A172 (cell line): ENCODE measurements at places on chromosomes 16 and 17. TPM values are rescaled to one million over a fixed set of nuclear protein-coding genes. Genes with fewer than 3 reads are reported as not detected.

DNA sequence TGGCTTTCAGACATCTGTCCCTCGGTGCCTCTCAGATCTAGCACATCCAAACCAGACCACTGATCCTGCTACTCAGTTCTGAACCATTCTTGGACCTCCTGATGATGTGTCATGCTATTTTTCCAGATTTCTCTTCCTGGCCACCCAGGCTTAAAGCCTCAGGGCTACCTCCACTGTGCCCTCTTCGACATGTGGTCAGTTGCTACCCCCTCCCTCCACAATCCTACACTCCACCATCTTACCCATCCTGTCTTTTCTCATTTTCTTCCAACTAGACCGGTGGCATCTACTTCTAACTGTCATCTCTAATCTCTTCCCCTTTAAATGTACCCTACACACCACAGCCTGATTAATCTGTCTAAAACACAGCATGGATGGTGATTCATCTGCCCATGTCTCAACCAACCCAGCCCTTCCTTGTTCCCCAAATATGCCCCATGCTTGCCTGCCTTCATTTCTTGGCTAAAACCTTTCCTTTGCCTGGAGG, 478.6 kb downstream of the SLC39A11 start:
- DNase-seq = peak; percentile 88

- DNase-seq = no peak
Observed at GRCh38 chr17:80999536-81000333, 8.1 kb downstream of the CHMP6 start.

DNA sequence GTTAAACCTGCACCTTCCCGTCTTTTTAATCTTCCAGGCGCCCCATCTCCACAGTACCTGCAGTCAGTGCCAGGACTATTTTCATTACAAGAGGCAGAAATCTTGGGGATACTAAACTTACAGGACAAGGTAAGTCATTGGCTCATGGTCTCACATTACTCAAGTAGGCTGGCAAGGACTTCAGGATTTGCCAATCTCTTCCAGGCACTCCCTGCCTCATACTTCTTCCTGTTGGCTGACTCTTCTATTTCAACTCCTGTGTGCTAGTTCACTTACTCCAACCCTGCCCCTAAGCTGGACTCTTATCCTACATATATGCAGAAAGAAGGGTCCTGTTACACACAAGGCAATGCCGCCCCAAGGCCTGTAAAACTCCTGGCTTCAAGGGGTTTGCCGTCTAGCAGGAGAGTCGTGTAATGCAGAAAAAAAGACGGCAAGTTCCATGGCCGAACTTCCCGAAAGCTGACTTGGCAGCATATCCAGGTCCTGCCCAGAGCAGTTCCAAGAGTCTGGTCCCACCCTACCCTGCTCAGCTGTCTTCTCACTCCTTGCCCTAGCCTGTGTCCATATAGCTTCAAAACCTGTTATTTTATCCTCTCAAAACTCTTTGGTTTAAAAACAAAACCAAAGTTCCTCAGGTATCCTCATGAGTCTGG, 14.8 kb downstream of the ERN1 start:
- no peak for DNase-seq

DNA sequence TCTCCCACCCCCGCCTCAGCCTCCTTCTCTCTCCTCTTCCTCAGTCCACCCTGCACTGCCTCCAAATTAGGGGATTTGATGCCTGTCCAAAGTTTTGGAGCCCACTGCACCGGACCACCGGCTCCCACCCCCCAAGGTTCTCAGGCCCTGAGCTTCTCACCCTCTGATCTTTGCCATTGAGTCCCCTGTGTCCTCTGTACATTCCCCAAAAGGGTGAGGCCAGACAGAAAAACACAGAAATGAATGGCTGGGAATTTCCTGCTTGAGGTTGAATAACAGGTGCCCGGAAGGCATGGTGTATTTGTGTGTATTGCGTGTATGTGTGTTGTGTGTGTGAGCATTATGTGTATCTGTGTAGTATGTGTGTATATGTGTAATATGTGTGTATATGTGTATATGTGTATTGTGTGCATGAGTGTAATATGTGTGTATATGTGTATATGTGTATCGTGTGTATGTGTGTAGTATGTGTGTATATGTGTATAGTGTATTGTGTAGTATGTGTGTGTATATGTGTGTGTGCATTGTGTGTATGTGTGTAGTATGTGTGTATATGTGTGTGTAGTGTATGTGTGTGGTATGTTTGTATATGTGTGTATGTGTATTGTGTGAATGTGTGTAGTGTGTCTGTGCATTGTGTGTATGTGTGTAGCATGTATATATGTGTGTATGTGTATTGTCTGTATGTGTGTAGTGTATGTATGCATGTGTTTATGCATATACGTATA, 16.0 kb upstream of the CCL17 start:
- no peak for DNase-seq

DNA sequence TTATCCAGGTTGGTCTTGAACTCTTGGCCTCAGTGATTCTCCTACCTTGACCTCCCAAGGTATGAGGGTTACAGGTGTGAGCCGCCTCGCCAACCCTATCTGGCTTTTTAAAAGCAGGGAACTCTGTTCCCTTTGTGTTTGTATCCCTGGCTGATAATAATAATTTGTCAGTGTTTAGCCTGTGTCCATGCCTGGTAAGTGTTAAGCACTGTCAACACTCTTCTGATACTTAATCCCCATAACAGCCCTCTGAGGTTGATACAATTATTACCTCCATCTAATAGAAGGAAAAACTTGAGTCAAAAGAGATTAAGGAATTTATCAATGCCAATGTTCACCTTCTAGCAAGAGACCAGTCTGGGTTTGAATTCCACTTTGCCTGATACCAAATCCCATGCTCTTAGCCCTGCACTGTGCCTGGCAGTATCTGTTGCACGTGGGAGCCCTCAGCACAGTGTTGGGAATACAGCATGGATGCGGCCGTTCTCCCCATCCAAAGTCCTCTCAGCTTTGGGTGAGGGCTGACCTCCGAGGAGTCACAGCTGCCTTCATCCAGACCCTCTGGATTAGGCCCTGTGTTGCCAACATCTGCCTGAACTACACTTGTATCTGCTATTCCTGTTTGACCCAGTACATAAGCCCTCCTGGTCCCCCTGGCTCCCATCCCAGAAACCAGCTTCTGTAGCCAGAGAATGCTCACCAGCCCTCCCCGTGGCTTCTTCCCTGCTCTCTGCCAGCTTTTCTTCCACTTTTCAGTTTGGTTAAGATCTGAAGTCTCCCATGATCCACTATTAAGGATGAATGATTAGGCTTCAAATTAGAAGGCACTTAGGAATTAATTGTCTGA, 335.6 kb upstream of the ASIC2 start:
- DNase-seq = no peak

DNA sequence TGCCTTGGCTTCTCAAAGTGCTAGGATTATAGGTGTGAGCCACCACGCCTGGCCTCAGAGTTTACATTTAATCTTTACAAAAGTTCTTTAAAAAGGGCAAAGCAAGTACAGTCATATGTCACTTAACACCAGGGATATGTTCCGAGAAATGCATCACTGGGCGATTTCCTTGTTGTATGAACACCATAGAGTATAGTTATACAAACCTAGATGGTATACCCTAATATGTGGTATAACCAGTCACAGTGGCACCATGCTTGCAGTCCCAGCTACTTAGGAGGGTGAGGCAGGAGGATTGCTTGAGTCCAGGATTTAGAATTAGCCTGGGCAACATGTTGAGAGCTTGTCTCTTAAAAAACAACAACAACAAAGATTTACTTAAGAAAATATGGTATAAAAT, 51.3 kb downstream of the NFATC3 start:
- no peak for DNase-seq

GRCh38 chr17:4043862-4044261, 79.6 kb upstream of the ATP2A3 start:
- no peak for DNase-seq

GRCh38 chr17:51298508-51299371, 38.4 kb downstream of the UTP18 start:
- DNase-seq = peak; percentile 32

- DNase-seq = no peak
Observed at GRCh38 chr16:85451641-85452363, 161.3 kb upstream of the GSE1 start.

- no peak for DNase-seq
Observed at GRCh38 chr17:74922172-74922571, 883 bp downstream of the USH1G start.

- no peak for DNase-seq
Observed at GRCh38 chr16:56282451-56282850, 91.2 kb downstream of the GNAO1 start.

GRCh38 chr16:56073508-56073907, 117.8 kb upstream of the GNAO1 start:
- DNase-seq = no peak

DNA sequence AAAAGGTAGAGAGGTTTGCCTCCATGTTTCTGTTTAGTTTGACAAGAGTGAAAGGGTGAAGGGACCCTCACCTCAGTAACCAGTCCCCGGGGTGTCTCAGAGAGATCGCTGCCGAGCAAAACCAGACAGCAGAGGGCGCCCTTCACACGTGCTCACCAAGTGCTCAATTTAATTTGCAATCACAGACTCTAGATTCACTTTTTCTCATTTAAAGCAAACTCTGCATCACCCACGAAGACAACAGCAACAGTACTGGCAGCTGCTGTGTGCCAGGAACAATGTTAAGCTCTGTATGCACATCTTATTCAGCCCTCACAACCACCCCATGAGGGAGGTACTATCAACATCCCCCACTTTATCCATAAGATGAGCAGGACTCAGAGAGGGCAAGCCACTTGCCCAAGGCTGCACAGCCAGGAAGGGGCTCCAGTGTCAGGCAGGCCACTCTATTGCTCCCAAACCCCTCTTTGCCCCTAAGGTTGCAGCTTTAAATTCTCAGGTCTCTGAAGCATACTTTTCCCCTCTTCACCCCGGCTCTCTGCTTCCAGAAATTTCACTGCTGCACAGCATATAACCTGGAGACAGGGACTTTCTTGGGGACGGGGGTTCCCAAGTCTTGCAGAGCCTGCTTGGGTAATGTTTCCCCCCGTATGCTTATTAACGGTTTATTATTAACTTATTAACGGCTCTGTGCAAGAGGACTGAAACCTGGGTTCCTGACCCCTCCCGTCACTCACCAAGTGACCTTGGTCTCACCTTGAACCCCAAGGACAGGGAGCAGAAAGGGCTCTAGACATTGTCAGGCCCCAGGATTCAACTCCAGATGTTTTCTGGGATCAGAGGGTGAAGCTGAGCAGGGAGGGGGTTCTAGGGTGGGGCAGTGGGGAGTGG, 70.9 kb downstream of the CNGB1 start:
- peak; percentile 72 for DNase-seq

DNA sequence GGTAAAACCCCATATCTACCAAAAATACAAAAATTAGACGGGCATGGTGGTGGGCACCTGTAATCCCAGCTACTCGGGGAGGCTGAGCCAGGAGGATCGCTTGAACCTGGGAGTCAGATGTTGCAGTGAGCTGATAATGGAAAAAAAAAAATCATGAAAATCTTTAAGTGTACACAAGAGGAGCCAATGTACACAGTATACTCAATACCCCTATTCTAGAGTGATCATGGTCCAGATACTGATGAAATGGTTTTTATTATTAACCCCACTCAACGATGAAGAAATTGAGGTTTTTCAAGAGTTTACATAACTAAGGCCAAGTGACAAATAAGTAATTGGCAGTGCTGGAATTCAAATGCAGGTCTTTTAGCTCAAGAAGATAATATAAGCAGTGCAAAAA, 11.5 kb downstream of the HSD17B2 start:
- no peak for DNase-seq

DNA sequence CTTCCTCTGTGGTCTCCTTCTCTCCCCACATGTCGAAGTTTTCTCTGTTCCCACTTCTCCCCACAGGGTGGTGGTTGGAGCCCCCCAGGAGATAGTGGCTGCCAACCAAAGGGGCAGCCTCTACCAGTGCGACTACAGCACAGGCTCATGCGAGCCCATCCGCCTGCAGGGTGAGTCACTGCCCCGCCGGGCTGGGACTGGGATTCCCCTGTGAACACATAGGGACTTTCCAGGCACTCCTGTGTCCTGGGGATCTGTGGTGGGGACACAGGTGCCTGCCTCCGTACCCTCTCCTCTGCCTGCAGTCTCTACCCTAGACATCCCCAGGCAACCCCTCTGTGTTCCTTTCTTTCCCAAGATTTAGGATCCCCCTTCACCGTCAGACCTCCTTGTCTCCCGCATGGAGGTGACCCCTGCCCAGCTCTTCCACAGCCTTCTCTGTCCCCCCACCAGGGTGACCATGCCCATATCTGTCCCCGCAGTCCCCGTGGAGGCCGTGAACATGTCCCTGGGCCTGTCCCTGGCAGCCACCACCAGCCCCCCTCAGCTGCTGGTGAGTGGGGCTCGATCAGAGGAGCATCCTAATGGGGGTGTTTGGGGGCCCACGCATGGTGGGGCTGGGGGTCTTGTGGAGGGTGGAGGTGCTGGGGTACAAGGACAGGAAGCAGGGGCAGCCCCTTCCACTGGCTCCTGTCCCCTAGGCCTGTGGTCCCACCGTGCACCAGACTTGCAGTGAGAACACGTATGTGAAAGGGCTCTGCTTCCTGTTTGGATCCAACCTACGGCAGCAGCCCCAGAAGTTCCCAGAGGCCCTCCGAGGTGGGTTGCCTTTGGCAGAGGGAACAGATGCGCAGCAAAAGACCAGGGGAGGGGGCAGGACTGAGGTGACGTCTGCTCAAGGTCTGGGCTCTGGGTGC, 5.8 kb downstream of the ITGAM start:
- peak; percentile 95 for DNase-seq

The TAC4 gene
- total RNA-seq = not detected in 2 replicates

The RNF222 gene
- not detected in 2 replicates for total RNA-seq

The MPP3 gene
- total RNA-seq = 11.6 and 19.1 TPM in 2 replicates

The CASKIN2 gene
- total RNA-seq = 8.4 and 10.8 TPM in 2 replicates

The TENT4B gene
- total RNA-seq = 7.4 and 11.2 TPM in 2 replicates

The TMC8 gene
- 0.02 and 0.05 TPM in 2 replicates for total RNA-seq

The NOXO1 gene
- total RNA-seq = 0.19 TPM in 1 of 2 replicates, not detected in the other

The PRCD gene
- not detected in 2 replicates for total RNA-seq

The CARD14 gene
- 0.52 and 6.4 TPM in 2 replicates for total RNA-seq

The ABCA9 gene
- total RNA-seq = 0.02 TPM in 1 of 2 replicates, not detected in the other

The RHBDF2 gene
- 36.2 and 54.9 TPM in 2 replicates for total RNA-seq
